ENCODE measurements at places on chromosomes 2 and 18.

DNA sequence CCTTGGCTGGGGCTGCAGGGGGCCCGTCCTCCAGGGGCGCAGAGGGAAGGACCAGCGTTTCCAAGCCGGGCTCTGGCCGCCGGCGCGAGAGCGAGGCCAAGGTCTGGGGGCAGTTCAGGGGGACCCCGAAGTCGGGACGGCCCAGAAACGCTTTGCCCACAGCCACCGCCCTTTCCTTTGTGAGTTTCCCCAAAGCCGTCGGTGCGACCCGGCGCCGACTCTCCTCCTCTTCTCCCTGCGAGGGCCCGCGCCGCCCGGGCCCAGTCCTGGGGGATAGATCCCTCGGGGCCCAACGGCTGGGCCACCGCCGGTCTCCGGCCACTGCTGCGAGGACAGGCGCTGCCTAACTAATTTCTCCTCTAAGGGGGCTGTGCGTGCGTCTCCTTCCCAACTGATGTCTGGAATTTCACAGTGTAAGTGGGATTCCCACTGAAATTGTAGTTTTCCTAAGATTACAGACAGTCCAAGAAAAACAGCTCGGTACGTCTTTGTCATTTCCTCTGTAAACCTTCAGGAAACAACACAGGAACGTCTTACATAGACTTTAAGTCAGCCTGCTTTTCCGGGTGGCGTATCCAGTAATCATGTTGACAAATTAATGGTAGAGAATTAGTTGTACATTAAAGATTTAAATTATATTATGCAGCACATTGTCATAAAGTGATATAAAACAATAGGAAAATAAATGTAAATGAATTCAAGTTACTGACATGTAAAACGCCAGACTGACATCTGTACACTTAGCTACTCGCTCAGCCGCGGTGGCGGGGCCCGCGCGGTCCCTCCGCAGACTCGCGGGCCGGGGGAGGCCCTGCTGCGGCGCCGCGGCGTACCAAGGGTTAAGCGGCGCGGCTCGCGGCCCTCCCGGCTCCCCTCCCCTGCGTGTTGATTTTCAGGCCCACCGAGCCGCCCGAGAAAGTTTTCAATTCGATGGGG is 139.4 kb upstream of the SIX3 start:
- DNase-seq = no peak

DNA sequence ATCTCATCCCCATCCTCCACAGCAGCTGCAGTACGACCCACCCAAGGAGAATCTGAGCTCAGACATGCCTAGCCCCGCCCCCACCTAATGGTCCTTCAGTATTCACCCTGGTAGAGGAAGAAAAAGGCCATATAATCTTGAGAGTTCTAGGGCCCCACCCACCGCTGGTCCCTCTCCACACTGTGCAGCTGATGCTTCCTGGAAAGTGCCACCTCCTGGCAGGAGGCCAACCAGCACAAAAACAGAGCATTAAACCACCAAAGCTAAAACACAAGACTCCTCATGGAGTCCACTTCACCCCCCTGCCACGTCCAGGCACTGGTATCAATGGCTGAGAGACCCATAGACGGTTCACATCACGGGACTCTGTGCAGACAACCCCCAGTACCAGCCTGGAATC is 40.7 kb downstream of the MC4R start:
- DNase-seq = no peak

DNA sequence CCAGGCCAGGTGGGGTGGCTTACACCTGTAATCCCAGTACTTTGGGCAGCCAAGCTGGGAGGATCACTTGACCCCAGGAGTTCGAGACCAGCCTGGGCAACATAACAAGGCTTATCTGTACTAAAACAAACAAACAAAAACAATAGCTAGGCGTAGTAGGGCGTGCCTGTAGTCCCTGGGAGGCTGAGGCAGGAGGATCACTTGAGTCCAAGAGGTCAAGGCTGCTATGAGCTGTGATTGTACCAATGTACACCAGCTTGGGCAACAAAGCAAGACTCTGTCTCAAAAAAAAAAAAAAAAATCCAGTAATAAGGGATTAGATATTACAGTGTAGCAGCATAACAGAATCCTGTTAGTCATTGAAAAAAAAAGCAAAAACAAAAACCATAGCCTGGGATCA is 223.2 kb upstream of the FOSL2 start:
- DNase-seq = no peak

DNA sequence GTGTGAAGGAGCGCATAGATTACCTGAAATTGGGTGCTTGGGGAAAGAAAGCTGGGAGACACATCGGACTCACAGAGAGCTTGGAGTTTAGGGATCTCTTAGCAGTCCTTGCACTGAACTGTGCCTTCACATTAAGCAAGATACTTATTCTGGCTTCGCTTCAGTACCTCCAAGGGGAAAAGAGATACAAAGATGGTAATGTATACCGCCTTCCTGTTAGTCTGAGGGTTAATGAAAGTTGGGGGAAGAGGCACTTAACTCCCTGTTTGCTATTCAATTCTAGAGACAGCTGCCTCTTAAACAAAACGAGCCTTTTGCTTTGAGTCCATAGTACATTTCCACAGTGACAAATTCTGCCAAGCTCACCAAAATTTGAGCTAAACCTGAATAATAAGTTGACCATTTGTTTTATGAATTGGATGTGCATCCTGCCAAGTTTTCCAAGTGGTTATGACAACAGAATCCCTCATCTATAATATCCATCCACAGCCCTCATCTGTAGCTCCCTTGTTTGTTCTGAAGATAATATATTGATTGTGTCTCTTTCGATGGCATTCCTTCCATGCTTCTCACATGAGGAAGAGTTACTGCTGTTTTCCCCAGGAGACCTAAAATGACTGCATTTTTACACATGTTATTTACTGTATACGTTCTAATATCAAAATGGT is 287.1 kb upstream of the ATP5MC3 start:
- DNase-seq = no peak

- DNase-seq = no peak
Measured at GRCh38 chr2:46643951-46644350, 164.6 kb downstream of the TMEM247 start.

- no peak for DNase-seq
Measured at GRCh38 chr18:74128159-74128558, 19.5 kb downstream of the FBXO15 start.

GRCh38 chr2:74501335-74502071 is 2.1 kb upstream of the LBX2 start:
- no peak for DNase-seq

DNA sequence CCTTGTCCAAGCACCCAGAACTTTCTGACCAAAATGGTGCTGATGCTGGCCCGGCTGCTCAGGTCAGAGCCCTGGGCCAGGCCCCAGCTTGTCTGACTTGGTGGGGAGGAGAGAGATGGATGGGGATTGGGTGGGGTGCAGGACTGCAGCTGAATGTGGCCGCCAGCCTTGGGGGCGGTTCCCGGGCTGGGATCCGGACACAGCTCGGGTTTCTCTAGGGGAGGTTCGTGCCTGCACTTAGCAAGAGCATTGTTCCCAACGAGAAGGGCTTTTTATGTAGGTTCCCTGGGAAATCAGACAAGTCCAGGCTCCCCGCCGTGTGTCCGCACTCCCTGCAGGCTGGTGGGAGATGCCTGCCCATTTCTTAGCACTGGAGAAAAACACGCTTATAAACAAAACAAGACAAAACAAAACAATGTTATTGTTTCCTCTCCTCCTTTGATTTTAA is 50.5 kb upstream of the HS6ST1 start:
- DNase-seq = no peak

DNA sequence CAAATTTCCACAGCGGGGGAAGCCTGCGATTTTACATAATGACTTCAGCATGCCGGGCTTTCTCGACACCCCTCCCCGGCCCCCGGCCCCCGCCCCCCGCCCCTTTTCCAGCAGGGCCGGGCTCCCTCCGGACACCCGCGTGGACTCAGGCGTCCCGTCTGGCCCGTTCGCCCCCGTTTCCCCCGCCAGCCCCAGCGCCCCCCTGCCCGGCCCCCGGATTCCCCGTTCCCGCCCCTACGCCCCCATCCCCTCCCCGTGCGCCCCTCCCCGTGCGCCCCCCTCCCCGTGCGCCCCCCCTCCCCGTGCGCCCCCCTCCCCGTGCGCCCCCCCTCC is 456 bp upstream of the NFATC1 start:
- no peak for DNase-seq

DNA sequence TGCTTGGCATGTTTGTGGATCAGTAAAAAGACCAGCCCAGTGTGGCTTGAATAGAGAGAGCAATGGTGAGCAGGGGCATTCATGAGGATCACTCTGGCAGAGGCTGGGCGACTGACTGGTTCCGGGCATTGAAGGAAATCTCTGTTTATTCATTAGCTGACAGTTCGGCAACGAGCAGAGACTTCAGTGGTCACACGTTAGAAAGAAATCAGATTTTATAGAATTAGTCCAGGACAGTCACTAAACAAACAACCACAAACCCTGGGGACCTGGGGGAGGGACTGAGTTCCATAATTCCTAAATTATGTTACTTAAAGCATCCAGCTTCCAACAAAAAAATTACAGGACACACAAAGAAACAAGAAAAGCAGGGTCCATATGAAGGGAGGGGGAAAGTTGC is 72.5 kb downstream of the NOL10 start:
- no peak for DNase-seq

DNA sequence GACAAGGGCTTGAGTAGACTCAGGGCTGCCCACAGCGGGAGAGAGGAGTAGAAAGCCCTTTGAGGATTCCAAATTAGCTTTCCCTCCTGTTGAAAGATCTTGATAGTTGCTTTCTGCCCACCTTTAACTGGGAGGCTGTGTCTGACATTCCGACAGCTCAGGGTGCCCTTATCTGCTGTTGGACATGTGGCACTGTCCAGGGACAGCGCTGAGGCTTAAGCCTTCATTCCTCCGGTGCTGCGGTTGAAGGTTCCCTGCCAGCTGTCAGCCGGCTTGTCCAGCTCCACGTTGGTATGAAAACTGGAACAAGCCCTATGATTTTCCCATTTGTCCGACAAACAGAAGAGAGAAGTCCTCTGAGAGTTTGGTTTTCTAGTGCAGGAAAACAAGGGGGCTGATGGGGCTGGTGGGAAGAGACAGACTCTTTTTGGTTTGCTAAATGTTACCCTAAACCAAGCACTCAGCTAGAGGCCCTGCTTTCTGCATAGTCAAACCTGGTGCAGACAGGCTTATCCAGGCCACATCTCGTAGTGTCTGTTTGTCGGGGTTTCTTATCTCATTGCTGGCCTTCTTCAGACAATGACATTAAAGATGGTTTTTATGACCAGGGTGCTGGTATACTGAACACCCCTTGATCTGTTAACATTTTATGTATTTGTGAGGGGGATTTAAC is 24.5 kb downstream of the GREB1 start:
- DNase-seq = no peak

GRCh38 chr2:118983133-118983532 is 41.1 kb downstream of the MARCO start:
- DNase-seq = no peak

GRCh38 chr18:22330508-22330907 is 87.2 kb downstream of the CTAGE1 start:
- no peak for DNase-seq

DNA sequence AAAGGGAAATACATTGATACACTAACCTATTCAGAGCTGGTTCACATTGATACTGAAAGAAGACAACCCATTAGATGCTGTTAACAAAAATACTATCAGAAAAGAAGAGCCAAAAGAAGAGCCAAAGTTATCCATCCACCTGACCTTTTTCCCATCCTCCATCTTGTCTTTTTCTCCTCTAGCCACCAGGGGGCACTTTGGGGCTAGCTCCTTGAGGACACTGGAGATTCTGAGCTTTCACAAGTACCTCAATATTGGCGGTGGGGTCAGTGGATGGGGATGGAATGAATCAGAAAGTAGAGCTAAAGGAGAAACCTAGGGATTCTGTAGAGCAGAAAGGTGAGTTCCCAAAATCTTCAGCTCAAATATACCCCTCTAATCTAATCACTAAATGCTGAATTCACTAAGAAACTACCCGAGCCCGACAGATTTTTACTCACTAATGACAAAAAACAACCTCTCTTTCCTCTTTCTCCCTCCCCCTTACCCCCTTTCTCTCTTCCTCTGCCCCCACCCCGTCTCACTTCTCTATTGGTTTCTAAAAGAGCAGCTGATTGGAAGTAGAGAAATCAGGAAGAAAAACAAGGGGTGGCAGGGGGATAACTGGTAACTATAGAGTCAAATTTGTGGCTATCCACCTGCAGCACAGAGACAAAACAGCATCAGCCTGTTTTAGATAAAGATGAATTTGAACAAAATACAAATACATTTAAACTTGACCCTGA is 203.3 kb downstream of the TCF4 start:
- no peak for DNase-seq

DNA sequence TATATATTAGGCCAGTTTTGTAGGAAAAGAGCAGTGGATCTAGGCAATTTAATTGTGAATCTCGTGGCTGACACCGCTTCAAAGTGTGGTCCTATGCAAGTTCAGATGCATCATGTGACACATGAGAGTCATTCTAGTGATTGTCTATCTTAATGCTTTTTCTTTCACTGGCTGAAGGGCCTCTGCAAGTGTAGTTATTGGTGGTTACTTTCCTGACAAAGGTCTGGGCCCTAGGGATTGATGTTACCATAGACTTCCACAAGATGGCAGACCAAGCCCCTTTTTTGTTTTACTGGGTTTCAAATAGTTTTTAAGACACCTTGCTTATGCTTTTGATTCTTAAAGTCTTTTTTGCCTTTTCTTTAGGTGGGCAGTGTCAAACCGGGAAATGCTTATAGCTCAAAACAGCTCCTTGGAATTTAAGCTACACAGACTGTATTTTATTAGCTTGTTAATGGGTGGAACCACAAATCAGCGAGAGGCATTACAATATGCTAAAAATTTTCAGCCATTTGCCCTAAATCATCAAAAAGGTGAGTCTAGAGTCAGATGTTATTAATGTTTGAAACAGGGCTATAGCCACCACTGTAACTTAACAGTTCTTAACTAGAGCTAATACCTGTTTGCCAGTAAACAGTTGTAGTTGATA is 25.9 kb downstream of the CD8A start:
- no peak for DNase-seq

GRCh38 chr2:199464606-199465352 is 7.0 kb upstream of the SATB2 start:
- DNase-seq = no peak

DNA sequence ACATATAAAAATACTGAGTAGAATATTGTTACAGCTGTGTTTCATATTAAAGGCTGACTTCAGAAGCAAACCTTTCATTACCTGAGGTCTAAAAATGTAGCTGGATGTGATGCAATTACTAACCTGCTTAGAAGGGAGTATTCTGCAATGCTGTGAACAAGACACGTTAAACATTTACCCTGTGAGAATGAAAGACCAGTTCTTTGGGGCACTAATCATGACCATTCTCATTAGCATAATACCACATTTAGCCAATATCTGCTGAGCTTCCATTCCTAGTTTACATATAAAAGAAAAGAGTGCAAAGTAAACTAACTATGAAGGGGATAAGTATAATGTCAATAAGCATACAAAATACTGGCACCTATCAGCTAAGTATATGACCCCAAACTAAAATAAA is 784.0 kb upstream of the KLHL29 start:
- DNase-seq = no peak

GRCh38 chr18:28767727-28768211 is 590.8 kb upstream of the CDH2 start:
- no peak for DNase-seq
